Activated T-cell treated with anti-CD3 and anti-CD28 coated beads, Interleukin-2, amount 50 U/mL, for 72 hours (primary cell): ENCODE measurements at places on chromosomes 7 and 10.
A peak's percentile ranks its signal among the peaks of the same experiment; 100 is the strongest.

- no peak for DNase-seq
Measured at GRCh38 chr7:64992971-64993370, 2.1 kb upstream of the ZNF117 start.

- no peak for DNase-seq
Measured at GRCh38 chr10:66698069-66698468, 227.8 kb upstream of the LRRTM3 start.

DNA sequence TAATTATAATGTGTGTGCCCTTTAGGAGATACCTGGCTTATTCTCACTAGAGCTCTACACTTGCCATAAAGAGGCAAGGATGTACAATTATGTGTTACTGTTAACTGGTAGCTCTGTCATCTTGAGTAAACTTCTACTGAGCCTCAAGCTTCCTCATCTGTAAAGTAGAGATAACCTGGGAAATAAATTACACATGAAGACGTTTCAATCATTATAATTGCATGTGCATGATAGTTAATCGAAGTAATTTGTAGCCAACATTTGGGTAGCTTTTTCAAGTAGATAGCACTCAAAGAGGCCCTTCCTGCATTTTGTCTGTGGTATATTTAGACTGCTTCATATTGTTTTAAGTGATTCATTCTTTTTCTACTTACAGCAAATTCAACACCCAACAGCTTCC is 2.4 kb downstream of the CCT6A start:
- DNase-seq: no peak

DNA sequence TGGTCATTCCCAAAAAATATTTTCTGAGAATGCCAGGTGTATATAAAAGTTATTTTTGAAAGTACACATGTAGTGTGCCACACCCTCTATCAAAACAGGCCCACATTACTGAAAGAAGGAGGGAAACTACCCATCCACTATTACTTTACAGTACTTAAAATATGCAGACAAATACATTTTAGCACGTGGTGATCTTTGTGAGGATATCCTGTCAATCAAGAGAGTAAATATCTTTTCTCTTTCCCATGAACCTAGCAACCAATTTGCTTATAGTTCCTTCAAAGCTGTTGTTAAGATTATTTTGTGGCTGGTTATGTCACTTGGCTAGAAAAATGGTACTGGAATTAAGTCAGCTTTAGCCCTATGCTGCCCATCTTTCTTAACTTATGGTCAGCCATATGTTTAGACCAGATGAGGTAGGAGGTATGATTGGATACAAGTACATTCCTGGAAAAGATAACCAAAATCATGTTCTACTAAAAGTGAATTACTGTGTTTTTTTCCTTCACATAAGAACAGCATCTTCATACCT is 70.1 kb downstream of the AUTS2 start:
- no peak for DNase-seq

GRCh38 chr7:10720042-10720441 is 253.6 kb upstream of the PHF14 start:
- no peak for DNase-seq

- DNase-seq: no peak
Measured at GRCh38 chr10:110992006-110992800, 72.8 kb downstream of the SHOC2 start.

- DNase-seq: no peak
Measured at GRCh38 chr7:132055336-132056120, 499.1 kb upstream of the PODXL start.

GRCh38 chr7:101162551-101163278 is 2.7 kb downstream of the VGF start:
- no peak for DNase-seq

DNA sequence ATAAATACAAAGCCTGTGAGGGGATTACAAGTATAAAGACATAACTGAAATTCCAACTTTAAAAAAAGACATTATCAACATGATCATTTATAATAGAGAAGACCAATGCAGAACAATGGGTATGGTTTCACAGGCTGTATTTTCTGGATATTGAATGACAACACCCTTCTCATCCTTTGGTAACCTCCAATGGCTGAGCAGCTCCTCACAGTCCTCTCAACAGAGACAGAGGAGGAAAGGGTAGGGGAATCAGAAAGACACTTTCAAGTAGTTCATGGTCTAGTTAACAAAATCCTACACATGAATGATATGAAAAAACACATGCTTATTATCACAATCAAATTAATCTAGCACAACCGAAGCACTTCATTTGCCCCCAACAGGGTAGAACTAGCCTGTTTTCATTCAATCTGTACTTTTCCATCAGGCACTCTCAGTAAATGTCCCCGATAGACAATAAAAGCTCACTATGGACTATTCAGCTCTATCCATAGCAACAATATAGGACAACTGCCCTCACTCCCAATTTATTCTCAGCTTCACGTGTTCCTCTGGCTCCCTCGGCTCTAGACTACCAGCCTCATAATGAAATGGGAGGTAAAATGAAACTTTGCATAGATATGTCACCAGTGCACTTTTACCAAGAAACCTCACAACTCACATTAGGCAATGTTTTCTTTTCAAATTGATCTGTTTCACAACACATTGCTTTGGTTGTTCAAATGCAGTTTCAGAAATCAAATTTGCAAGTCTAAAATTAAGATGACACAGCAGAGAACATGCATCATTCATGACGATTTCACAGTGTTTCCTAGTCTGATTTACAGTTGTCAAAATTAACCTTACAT is 211.4 kb downstream of the THSD7A start:
- DNase-seq: no peak

- DNase-seq: no peak
Measured at GRCh38 chr7:103551016-103551415, 105.0 kb upstream of the SLC26A5 start.

DNA sequence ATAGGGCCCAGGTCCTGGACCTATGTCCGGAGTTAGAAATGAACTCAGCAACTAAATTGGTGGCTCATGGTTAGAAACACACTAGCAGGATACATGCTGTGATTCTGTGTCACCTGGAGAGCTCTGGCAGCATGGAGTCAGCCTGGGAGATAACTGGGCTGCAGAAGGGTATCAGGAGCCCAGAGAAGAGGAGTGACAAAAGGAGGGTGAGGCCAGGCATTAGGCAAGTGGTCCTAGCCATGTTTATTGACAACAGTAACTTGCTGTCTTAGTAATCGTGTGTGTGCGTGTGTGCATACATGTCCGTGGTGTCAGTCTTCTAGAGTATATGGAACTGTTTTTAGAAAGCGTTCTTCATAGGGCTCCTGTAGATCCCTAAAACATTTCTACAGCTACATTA is 157.5 kb upstream of the PHYHIPL start:
- no peak for DNase-seq

- DNase-seq: no peak
Measured at GRCh38 chr7:24475166-24475961, 97.9 kb upstream of the PALS2 start.

GRCh38 chr7:112938863-112939573 is 147.6 kb downstream of the GPR85 start:
- DNase-seq: no peak

DNA sequence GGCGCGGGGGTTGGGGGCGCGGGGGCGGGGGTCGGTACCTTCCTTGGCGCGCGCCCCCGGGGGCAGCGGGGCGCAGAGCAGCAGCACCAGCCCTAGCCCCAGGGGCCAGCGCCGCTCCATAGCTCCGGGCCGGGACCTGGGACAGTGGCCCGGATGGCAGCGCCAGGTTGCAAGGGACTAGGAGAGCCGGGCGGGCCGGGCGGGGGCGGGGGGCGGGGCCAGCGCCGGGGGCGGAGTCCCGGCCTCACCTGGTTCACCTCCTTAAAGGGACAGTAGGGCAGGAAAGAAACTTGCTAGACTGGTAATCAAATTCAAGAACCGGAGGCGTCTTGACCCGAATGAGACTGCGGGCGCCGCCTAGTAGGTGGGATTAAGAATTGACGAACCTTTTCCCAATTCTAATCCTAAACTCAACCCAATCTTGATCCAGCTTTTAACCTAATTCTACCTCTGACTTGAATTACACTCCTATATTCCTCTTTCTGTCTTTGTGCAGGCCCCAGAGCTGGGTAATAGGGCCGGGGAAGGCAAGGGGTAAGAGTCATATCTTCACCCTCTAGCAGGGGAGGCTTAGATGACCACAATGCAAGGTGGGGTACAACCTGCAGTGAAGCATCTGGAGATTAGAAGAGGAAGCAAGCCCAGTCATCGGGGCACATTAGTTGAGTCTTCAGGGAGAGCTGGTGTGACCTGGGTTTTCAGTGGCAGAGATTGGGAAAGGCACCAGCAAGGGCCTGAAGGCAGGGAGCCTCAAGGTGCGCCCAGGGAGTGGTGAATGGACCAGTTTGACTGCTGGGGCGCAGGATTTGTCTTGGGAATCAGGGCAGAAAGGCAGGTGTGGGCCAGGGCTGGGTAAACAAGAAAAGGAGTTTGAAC is at the start of gene EPHA1:
EPHA1 (minus strand) TSS at position 171 of the 876 bp plus-strand sequence; CDS start at position 120, 51 bp downstream.
- DNase-seq: peak; percentile 19

DNA sequence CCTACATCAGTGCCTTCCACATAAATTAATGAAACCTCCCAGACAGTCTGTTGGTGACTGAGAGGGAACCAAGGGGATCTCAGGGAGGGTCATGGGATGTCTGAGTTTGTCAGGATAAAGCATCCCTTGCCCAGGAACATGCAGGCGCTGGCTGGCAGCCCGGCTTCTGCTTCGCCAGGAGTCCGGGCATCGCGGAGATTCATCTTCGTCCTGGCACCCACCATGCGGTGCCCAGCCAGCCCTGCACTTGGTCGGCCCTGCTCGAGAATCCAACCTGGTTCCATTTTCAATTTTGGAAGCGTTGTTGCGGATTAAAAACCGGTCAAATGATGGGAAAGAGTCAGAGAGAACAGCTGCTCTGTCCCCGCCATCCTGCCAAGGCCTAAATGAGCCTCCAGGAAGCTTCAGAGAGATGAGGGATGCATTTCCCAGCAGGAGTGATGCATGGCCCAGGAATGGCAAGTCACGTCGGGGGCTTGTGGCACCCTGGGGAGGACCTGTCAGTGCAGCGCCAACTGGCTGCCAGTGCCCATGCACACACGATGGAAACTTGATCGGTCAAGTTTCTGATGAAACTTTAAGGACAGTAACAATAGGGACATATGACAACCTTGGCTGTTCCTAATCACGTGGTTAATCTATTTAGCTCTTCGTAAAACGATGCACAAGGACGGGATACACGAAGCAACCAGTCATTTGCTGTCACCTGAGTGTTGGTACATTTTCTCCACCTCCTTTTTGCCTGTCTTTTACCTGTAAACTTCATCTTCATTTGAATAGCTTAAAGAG is 260.8 kb upstream of the MKI67 start:
- no peak for DNase-seq

DNA sequence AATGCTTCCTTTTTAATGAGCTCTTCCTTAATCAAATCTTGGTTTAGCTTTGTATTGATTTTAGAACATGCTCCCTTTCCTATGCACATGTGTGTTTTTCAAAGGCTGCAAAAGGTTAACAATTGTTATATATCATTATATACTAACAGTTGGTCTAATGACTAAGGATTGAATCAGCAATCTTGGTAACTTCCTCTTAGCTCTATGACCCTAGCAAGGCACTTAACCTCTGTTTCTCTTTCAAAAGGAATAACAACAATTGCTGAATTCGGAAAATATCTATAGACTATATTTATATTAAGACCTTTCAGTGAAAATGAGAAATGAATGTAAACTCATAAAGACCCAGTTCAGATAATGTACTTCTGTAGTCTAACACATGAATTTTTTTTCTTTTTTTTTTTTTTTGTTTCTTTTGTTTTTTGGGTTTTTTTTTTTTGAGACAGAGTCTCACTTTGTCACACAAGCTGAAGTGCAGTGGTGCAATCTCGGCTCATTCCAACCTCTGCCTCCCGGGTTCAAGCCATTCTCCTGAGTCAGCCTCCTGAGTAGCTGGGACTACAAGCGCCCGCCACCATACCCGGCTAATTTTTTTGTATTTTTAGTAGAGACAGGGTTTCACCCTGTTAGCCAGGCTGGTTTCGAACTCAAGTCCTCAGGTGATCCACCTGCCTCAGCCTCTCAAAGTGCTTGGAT is 48.8 kb downstream of the HOXA1 start:
- DNase-seq: no peak

- DNase-seq: no peak
Measured at GRCh38 chr10:116670706-116671105, 50.0 kb downstream of the PNLIPRP2 start.

DNA sequence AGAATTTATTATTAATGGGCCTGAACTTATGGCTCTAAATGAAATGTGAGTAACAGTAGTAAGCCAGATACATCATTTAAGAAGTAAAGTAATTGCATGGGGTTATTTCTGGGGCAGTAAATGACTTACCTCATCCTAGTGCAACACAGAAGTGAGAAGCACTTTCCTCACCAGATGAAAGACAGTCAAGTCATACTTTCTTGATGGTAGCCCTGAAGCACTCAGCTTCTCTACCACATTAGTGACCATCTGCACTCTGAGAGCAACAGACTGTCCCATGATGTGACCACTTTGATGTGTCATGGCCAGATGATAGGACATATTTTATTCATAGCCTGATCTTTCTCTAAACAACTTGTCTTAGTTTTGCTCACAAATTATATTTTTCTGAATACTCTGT is 369.5 kb upstream of the PHF14 start:
- DNase-seq: no peak
